ENCODE measurements at places on chromosomes 1 and 21.

DNA sequence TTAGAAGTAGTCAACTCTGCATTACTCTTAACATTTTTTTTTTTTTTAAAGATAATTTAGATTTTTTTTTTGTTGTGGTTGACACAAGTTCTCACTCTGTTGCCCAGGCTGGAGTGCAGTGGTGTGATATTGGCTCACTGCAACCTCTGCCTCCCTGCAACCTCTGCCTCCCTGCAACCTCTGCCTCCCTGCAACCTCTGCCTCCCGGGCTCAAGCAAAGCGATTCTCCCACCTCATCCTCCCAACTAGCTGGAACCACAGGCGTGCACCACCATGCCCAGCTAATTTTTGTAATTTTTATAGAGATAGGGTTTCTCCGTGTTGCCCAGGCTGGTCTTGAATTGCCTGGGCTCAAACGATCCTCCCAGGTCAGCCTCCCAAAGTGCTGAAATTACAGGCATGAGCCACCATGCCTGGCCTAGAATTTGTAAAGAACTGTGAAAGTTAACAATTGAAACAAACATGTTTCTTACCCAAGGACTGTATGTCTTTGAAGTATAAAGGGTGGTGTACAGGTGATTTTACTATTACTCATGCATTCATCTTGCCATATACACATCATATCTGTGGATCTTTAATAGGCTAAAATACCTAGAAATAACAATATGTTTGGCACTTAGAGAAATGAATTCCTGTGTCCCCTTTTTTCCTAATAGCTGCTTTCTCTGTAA, 114.7 kb downstream of the ATP5PO start:
- DNase-seq, result no peak

GRCh38 chr1:97680470-97680869, 240.4 kb downstream of the DPYD start:
- no peak for DNase-seq

DNA sequence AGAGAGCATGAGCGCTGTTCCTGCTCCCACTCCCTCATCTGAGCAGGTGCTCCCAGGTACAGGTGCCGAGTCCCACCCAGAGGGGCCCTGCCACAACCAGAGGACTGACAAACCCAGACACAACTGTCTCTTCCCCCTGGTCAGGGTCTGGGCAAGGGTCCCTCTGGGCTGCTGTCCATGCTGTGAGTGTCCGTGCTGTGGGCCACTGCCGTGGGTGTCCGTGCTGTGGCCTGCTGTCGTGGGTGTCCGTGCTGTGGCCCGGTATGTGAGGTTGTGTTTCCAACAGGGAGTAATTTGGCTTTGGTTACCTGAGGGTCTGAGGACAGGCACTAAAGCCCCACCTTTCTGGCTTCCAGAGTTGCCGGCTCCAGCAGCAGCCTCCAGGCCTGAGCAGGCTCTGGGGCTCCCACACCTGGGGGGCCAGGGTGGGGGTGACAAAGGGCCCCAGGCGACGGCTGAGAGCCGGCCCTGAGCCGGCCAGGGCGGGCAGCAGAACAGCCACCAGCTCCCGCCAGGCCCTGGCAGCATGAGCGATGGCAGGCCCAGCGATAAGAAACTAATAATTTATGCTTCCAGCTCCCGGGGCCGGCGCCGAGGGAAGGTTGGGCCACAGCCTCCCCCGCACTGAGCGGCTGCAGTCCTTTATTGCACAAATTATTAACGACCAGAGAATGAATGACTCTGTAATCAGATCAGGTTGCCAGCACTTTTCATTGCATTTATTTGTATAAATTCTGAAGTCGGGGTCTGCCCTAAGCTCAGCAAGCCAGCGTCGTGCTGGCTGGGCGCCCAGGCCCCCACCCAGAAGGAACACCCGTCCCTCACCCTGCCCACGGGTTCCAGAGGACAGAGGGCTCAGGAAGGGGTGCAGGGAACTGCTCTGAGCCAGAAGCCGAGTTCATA, 7.3 kb upstream of the SAMD11 start:
- no peak for DNase-seq

GRCh38 chr1:19932866-19933265, 9.4 kb upstream of the PLA2G2E start:
- DNase-seq, result no peak

DNA sequence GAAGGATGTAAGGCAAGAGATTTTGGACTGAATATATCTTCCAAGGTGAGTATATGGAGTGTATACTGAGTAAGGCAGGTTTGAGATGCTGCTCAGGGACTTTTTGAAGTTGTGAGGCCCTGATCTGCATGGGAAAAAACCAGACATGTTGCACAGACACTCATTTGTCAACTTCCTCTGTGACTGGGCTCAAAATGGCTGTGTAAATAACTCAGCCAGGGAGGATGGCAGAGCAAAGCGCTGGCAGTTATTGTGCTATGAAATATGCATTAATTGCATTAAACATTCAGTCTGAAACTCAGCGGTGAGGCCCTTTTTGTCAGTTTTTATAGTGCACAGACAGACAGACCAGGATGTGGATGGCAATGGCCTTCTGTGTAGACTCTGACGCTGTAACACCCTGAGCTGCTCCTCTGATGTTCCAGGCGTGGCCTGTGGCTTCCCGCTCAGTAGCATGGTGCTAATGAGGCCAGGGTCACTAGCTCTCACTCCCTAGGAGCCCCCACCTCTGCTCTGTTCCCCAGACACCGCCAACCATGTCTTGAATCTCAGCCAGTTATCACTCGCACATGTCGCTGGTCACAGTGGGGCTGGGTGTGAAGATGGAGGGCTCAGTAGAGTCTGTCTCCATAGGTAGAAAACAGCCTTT, 307.0 kb upstream of the PROX1 start:
- DNase-seq, result no peak

DNA sequence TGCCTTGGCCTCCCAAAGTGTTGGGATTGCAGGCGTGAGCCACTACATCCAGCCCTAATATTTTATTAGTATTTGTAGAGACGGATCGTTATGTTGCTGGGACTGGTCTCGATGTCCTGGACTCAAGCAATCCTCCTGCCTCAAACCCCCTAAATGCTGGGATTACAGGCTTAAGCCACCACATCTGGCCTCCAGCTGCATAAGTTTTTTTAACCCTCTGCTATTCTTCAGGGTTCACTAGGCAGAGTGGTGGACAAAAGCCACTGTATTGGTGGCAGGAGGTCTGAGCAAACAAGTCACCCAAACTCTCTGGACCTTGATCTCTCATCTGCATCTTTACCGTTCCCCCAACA, 10.1 kb upstream of the CLIC4 start:
- no peak for DNase-seq

- DNase-seq, result peak; percentile 49
These were observed 8.7 kb downstream of the KIRREL1 start for GRCh38 chr1:158002022-158002630.

DNA sequence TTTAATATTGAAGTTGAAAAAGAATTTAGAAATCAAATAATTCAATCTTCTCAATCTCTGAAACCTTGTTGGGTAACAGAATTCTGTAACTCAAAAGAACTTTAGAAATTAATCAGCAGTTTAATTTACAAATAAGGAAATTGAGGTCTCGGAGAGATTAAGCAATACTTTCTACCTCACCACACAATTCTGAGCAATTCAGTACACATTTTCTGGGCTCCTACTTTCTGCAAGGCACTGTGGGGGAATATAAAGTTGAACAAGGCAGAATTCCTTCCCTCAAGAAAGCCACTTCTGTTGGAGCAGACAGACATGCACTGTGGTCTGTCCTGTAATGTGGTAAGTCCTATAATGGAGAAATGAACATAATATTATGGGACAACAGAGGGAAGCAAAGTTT, 47.7 kb downstream of the MEF2D start:
- DNase-seq, result no peak

- no peak for DNase-seq
These were observed 520.4 kb upstream of the B3GALT2 start for GRCh38 chr1:193706766-193707165.

DNA sequence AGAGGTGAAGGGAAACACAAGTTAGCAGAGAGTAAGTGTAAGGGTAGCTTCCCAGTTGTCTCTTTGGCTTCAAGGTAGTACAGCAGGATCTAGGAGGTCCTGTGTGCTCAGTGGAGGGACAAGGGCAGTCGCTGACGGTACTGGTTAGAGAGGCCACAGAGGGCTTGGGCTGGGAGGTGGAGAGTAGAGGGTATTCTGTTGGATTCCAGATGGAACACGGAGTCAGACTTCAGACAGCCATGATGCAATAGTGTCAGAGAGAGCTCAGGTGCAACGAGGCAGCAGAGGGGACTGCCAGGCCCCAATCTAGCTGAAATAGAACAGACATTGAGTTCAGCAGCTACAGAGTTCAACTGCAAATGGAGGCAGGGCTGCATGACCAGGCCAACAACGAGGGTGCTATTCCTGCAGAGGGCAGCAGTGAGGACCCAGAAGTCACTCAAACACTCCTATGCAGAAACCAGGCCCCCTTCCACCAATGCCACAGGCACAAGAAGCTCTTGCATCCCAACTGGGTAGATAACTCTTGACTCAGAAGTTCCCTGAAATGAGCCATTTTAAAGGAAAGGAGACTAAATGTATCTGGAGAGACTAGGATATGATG, 325.0 kb upstream of the ESRRG start:
- DNase-seq, result no peak

GRCh38 chr1:242886137-242886536, 361.6 kb upstream of the PLD5 start:
- no peak for DNase-seq

- DNase-seq, result no peak
These were observed 11.8 kb upstream of the SERINC2 start for GRCh38 chr1:31401241-31401640.

GRCh38 chr1:121519042-121519755, 334.4 kb downstream of the SRGAP2C start:
- DNase-seq, result peak; percentile 6
